ENCODE measurements at places on chromosomes 13 and 19.

DNA sequence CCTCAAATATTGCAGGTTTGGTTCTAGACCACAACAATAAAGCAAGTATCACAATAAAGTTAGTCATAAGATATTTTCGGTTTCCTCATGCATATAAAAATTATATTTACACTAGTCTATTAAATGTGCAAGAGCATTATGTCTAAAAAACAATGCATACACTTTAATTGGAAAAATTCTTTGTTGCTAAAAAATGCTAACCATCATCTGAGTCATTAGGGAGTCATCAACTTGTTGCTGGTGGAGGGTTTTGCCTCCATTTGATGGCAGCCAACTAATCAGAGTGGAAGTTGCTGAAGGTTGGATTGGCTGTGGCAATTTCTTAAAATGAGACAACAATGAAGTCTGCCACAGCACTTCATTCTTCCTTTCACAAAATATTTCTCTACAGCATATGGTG lies 422.3 kb upstream of the GPC6 start:
- peak; percentile 22 for DNase-seq

DNA sequence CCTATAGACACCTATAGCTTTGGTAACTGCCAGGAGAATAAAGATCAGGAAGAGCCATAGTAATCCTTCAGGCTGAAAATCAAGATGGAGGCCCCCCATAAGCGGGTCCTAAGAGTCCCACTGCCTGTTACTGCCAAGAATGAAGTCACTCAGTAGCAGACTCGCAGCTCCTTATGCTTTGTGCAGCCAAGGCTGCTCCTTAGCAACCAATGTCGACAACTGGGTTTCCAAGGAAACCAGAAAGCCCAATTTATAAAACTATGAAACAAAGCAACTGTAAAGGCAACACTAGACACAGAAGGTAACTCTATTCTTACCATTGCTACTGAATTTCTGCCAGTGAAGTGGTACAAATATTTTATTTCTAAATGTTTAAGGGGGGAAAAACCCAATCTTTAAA lies 56.5 kb downstream of the DCLK1 start:
- DNase-seq = no peak

- DNase-seq = peak; percentile 38
These were observed 25.7 kb upstream of the SERP2 start for GRCh38 chr13:44347949-44348348.

DNA sequence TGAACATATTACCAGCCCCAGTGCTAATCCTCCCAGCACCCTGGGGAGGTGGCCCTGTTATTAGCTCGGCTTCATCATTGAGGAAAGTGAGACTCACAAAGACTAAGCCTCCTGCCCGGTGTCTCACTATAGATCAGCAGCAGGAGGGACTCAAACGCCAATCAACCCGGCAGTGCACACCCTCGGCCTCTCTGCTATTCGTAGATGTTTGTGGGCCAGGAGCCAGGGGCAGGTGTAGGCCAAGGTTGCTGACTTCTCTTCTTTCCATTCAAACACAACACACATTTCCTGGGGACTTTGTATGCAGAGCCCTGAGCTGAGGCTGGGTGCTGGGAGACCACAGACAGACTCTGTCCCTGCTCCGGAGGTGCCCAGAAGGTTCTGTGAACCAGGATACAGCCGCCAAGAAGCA lies 9.4 kb upstream of the SBK3 start:
- DNase-seq = no peak

DNA sequence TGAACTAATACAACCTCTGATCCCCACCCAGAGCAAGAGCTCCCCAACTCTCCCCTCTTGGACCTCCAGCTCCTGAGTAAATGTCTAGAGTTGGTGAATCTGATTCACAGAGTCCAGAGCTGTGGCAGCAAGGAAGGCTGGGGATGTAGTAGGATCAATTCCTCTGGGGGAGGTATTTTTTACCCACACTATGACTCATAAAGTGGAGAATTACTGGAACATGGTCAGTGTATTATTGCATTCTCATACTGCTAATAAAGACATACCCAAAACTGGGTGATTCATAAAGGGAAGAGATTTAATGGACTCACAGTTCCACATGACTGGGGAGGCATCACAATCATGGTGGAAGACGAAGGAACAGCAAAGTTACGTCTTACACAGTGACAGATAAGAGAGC lies 496.7 kb downstream of the EFNB2 start:
- peak; percentile 65 for DNase-seq
